ENCODE measurements at places on chromosomes 3 and 15.

GRCh38 chr3:187039723-187040414 lies 99.4 kb downstream of the RPL39L start:
- DNase-seq: no peak

DNA sequence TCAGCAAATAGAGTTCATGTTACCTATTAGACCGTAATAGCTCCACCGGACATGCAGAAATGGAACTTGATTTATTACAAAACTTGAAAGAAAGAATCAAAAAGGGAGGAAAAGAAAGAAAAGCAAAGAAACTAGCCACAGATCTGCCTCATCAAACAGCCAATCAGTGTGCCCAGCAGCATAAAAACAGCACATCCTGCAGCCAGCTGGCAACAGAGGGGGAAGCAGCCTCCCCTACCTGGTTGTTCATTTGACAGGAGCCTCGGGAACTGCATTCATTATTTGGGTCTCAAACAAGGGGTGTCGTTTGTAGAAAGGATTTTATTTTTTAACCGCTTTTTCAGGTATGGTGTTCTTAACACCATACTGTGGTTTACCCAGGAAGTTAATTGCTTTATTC lies 181.5 kb upstream of the TOPAZ1 start:
- DNase-seq: no peak

DNA sequence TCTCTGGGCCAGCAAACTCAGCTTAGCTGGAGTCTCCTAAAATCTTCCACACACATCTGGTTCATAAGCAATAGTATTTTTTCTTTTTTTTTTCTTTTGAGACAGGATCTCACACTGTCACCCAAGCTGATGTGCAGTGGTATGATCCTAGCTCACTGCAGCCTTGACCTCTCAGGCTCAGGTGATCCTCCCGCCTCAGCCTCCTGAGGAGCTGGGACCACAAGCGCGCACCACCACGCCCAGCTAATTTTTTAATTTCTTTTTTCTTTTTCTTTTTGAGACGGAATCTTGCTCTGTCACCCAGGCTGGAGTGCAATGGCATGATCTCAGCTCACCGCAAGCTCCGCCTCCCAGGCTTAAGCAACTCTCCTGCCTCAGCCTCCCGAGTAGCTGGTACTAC lies 34.3 kb downstream of the RNU5B-1 start:
- DNase-seq: no peak

DNA sequence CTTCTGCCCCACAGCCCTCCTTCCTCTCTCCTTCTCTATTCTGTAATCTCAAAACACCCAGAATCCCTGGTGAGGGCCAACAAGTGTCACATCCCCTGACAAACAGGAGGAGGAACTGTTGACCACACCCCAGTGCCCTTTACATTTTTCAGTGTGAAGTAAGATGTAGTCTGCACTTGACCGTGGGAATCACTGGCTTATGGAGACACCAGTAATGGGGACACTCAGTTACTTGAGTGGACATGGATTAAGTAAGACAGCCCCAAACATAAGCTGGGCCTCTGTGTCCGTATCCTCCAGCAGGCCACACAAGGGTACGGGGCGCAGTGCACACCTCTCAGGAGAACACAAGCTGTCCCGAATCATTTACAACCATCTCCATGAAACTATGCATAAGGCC lies 28.4 kb upstream of the LIMD1 start:
- no peak for DNase-seq

GRCh38 chr3:188052169-188053035 lies 101.6 kb upstream of the LPP start:
- DNase-seq: no peak

GRCh38 chr15:77130315-77130930 lies 59.5 kb upstream of the TSPAN3 start:
- no peak for DNase-seq

Data from GM12892 (cell line).